ENCODE measurements at places on chromosomes 12 and 14. TPM values are rescaled to one million over a fixed set of nuclear protein-coding genes. Genes with fewer than 3 reads are reported as not detected.

RABGGTA gene
- total RNA-seq = 17.3 TPM

APOF gene
- not detected for total RNA-seq

TMEM233 gene
- total RNA-seq = 0.40 TPM

HRK gene
- total RNA-seq = not detected

IL31 gene
- not detected for total RNA-seq

LRRC10 gene
- total RNA-seq = not detected

DHRS2 gene
- total RNA-seq = 0.87 TPM

C14orf180 gene
- total RNA-seq = not detected

KCNC2 gene
- total RNA-seq = not detected

DPF3 gene
- 1.3 TPM for total RNA-seq

DNA sequence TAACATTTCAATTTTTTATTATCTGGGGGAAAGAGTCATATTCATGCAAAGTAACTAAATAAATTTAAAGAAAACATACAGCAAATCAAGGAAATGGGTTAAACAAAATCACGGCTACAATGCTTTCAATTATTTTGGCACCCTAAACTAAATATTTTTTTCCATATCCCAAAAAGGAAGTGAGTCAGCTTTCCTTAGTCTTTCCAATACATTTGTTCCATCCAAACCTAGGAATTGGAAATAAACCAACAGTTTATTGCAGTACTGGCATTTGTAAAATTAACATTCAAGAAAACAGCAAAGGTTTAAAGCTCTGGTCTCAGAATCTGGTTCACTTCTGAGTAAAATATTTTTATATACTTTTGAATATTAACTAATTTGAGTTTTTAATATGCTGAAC, 89.2 kb downstream of the BCL2L14 start:
- peak; percentile 65 for DNase-seq

DNA sequence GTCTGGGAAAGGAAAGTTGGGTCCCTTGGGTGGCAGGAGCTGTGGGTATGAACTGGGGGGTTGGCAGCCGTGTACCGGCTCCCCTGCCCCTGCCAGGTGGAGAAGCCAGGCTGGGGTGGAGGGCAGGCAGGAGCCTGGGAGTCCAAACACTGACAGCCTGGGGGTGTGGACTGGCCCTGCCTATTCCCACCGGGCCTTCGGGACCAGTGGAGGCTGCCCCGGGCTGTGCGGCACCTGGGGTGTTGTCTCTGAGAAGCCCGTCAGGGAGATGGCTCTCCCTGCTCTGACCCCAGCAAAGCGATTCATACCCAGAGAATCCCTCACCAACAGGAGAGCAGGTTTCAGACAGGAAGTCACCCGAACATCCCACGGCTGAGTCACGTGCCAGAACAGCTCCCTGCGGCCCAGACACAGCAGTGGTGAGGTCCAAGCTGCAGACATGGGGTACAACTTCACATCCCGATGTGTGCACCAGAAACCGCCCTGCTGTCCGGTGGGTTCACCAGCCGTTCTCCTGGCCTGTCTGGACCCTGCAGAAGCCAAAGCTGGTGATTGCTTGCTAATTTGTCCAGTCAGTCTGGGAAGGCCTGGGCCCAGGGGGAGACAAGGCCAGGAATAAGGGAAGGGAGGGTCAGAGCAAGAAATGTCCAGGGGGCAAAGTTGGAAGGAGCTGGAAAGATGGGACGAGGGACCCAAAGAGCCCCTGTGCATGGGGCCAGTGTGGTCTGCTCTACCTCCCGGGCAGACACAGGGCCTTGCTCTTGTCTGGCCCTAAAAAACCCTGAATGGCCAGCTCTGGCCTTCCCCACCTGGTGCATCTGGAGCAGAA, 2.1 kb upstream of the GPR132 start:
- no peak for DNase-seq

DNA sequence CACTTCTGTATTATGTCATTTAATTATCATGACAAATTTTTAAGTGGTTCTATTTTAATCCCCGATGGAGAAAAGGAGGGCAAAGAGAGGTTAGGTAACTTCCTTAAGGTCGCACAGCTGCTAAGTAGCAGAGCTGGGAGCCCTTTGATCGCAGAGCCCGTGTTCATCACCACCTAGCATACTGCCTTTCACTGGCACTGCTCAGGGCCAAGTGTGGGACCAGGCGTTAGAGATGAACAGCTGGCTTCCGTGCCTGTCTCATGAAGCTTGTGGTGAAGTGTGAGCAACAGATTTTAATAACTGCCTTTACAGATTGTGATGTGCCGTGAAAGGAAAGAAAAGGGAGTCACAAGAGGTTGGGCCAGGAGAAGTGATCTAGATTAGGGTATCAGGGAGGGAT, 273.6 kb downstream of the AKAP6 start:
- no peak for DNase-seq

- peak; percentile 52 for DNase-seq
Measured at GRCh38 chr14:102363182-102363943, 622 bp downstream of the TECPR2 start.

DNA sequence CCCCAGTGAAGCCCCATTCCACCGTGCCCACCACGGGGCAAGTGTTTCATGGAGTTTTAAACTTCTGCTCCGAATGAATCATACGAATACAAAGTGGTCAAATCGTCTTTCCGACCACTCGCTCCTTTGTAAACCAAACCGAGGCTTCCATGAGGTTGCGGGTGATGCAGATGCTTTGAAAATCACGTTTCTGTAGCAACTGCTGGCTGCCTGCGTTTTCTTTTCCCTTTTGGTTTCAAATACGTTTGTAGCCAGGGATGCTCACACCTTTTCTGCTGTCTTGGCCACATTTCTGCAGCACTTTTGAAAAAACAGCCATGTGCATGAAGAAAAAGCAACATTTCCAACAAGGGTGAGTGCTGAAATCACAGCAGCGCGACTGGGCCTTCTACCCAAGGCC, 33.7 kb downstream of the RFLNA start:
- no peak for DNase-seq

DNA sequence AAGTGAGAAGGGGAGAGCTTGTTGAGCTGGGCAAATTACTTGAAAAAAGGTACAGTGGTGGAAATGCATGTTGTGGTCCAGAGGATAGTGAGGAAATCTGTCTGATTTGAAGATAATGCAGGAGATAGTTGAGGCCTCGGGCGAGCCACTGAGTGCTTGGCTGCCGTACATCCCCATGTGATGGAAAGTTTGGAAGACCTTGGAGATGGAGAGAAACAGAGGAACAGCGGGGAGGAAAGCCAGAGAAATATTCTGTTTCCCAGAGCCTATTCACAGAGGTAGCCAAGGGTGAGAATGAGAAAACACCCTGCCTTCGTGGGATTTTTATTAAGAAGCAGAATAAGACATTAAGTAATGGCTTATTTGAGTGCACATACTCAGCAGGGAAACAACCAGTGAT, 498.2 kb downstream of the BCL11B start:
- DNase-seq = no peak

- DNase-seq = no peak
Measured at GRCh38 chr14:83172363-83172762, 1638.7 kb upstream of the SEL1L start.

DNA sequence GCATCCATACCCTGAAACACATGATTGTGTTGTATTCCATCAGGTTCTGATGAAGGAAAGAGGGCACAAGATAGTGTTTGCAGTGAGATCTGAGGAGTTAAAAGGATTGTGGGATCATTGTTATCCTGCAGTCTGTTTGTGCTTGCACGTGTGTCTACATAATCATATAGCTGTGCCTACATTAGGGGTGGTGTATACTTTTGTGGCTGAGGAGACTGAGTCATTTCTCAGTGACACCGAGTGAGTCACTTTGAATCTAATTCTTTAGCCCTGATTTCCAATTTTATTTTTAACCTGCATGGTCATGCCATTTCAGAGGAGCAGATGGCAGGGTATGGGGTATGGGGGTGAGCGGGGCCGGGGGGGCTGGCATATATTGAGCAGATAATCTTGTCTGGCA, 133.2 kb downstream of the ANO4 start:
- DNase-seq = no peak

- DNase-seq = no peak
Measured at GRCh38 chr14:104192883-104193245, 54.5 kb downstream of the KIF26A start.

GRCh38 chr14:33464254-33464962, 486.5 kb downstream of the EGLN3 start:
- no peak for DNase-seq

GRCh38 chr12:2813214-2814185, 1.0 kb downstream of the ITFG2 start:
- DNase-seq = peak; percentile 65

- DNase-seq = no peak
Measured at GRCh38 chr14:61504901-61505300, 183.5 kb downstream of the PRKCH start.

- no peak for DNase-seq
Measured at GRCh38 chr14:64807551-64807950, 72.2 kb downstream of the SPTB start.

- DNase-seq = no peak
Measured at GRCh38 chr12:132524405-132524804, 34.5 kb downstream of the FBRSL1 start.

DNA sequence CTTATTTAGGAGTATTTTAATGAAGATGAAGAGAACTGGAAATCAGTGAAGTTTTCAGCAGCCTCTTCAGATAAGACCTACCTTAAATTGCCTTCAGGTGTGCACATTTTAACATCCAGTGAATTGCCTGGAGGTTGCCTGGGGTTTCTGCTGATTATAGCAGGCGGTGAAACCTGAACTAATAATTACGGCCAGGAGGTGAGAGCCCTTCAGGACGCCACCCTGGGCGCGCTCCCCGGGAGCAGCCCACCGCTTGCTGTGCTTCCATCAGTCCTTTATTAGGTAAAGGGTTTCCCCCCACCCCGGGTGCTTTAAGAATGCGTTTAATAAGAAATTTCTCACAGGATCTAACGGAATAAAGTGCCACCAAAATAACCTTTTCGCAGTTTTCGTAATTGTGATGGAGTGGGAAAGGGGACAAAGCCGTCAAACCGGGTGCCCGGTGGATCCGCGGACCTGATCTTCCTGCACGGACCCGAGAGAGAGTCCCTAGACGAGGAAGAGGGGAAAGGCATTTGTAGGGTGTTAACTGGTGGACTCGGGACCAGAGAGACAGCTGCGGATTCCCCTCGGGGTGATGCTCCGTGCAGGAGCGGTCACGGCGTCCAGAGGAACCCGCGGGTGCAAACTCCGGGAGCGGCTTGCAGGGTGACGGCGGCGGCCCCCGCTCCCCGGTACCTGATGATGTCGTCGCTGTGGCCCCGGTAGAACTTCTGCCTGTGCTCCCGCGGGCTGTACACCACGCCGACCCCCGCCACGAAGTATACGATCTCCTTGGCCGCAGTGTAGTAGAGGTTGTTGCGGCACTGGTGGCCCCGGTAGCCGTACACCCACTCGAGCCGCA, 902 bp downstream of the EML5 start:
- peak; percentile 11 for DNase-seq

GRCh38 chr12:6888360-6888759, 15.3 kb upstream of the SPSB2 start:
- DNase-seq = no peak

DNA sequence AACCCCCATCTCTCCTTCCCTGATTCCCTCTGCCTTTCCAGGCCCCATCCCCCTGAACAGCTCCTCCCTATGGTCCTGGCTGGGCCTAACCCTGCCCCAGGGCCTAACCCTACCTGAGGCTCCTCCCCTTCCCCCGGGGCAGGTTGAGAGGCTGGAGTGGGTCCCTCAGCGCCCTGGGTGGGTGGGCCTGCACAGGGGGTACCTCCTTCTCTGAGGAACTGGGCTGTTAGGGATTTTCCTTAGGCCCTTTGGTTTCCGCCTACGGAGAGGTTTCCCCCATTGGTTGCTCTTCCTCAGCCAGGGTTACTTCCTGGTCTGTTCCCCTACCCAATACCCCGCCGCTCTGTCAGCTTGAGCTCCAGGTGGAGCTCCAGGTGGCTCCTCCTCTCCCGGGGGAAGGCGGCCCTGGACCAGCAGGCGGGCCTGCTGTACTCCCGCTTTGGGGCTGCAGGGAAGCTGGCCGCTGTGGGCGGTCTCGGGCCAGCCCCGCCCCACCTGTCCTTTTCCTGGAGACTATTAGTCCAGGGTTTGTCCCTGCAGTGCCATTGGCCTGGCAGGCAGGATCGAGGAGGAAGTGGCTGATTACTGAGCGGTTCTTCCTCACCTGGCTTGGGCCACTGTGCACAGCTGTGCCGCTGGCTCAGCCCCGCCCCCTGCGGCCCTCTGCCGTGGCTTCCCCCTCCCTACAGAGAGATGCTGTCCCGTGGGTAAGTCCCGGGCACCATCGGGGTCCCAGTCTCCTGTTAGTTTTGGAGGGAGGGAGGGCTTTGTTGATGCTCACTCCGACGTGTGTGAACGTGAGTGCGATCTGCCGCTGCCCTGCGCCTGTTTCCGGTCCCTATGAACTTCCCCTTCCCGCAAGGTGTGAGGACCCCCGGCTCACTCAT, 2.5 kb downstream of the C12orf57 start:
- no peak for DNase-seq

GRCh38 chr14:80946187-80946586, 4.6 kb upstream of the CEP128 start:
- DNase-seq = no peak

DNA sequence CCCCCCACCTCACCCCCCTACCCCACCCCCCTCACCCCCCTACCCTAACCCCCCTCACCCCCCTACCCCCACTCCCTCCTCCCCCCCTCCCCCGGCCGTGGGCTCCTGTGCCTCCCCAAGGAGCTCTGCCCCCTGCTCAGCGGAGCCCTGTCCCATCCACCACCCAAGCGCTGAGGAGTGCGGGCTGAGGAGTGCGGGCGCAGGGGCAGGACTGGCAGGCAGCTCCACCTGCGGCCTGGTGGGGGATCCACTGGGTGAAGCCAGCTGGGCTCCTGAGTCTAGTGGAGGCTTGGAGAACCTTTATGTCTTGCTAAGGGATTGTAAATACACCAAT, 2.3 kb upstream of the JPH4 start:
- DNase-seq = no peak

DNA sequence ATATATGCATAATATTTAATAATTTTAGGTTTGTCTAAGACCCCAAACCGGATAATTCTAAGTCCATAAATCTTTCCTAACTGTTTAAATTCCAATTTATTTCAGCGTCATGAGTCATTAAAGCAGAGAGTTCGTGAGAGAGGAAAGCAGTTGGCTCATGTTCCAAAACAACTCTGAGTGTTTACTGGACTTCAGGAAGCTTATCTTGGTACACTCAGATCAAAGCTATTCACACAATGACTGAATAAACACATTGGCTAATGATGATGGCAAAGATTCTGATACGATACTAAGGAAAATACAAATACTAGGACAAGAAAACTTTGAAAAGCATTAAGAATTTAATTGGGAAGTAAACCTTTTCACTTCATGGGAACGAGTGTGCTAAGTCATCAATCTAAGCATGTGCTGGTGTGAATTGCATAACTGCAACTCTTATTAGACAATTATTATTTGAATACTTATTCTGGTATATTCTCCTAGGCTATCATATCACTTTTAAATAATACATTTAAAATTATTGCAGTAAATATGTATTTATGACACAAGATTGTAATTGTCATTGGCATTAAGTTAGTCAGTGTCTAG, 34.8 kb upstream of the CLEC14A start:
- peak; percentile 99 for DNase-seq

GRCh38 chr12:115712676-115713075, 564.8 kb downstream of the MED13L start:
- DNase-seq = no peak

- DNase-seq = no peak
Measured at GRCh38 chr14:23428686-23429495, 6.6 kb downstream of the MYH7 start.
